Glomerular endothelial cell (primary cell): ENCODE measurements at places on chromosomes 11 and 22. TPM values are rescaled to one million over a fixed set of nuclear protein-coding genes. Genes with fewer than 3 reads are reported as not detected.

The TCF20 gene
- total RNA-seq, result 20.1 and 24.3 TPM in 2 replicates

The RAC2 gene
- total RNA-seq, result 126 and 218 TPM in 2 replicates

The KCNE3 gene
- total RNA-seq, result 1.0 and 1.4 TPM in 2 replicates

The TRPM5 gene
- not detected in 2 replicates for total RNA-seq

The CNTN5 gene
- total RNA-seq, result not detected in 2 replicates

The RBM7 gene
- 18.2 and 33.8 TPM in 2 replicates for total RNA-seq

The POU2AF2 gene
- total RNA-seq, result not detected in 2 replicates

The CDCA5 gene
- total RNA-seq, result 3.7 and 5.1 TPM in 2 replicates

The PRR5L gene
- 34.6 and 54.1 TPM in 2 replicates for total RNA-seq

The SLC6A5 gene
- total RNA-seq, result not detected in 2 replicates

The OR51B2 gene
- not detected in 2 replicates for total RNA-seq

The MISFA gene
- 1.4 TPM in 1 of 2 replicates, not detected in the other for total RNA-seq

The CCDC116 gene
- total RNA-seq, result 0.35 TPM in 1 of 2 replicates, not detected in the other

The TSPAN32 gene
- total RNA-seq, result not detected in 2 replicates

The PDGFB gene
- total RNA-seq, result 132 and 333 TPM in 2 replicates

The PRRG4 gene
- 0.44 and 0.88 TPM in 2 replicates for total RNA-seq

The UBQLNL gene
- total RNA-seq, result 0.24 and 0.53 TPM in 2 replicates

The KCNJ5 gene
- total RNA-seq, result 0.15 and 0.41 TPM in 2 replicates

The OSBPL5 gene
- total RNA-seq, result 37.5 and 41.1 TPM in 2 replicates

The CNIH2 gene
- total RNA-seq, result 0.15 TPM in 1 of 2 replicates, not detected in the other

The CHCHD10 gene
- total RNA-seq, result 15.2 and 24.3 TPM in 2 replicates

The OTUB1 gene
- total RNA-seq, result 97.1 and 117 TPM in 2 replicates

The OR5AS1 gene
- total RNA-seq, result not detected in 2 replicates

The RBMXL2 gene
- not detected in 2 replicates for total RNA-seq

The F2 gene
- total RNA-seq, result 0.19 TPM in 1 of 2 replicates, not detected in the other

The RCE1 gene
- 17.8 and 32.7 TPM in 2 replicates for total RNA-seq

The PSMA1 gene
- 152 and 159 TPM in 2 replicates for total RNA-seq

The TUB gene
- 1.7 and 1.8 TPM in 2 replicates for total RNA-seq

The TRIM34 gene
- 9.2 and 12.1 TPM in 2 replicates for total RNA-seq

The SYNGR1 gene
- 3.1 and 3.3 TPM in 2 replicates for total RNA-seq

The LINC01488 gene
- total RNA-seq, result not detected in 2 replicates

The TRIM22 gene
- total RNA-seq, result 67.7 and 128 TPM in 2 replicates
